ENCODE measurements at places on chromosomes 3 and 15. TPM values are rescaled to one million over a fixed set of nuclear protein-coding genes. Genes with fewer than 3 reads are reported as not detected.

Gene ZBTB20
- 5.1 TPM for total RNA-seq

Gene AADACL2
- total RNA-seq, result not detected

Gene SEC61A1
- total RNA-seq, result 320 TPM

Gene STARD9
- 0.70 TPM for total RNA-seq

Gene CNTN4
- 3.3 TPM for total RNA-seq

Gene ANKRD63
- total RNA-seq, result 0.37 TPM

Gene BMF
- total RNA-seq, result 18.7 TPM

Gene RARB
- total RNA-seq, result 0.90 TPM

Gene PTX3
- 1.5 TPM for total RNA-seq

Gene KCNMB3
- 0.02 TPM for total RNA-seq

Gene GOLGA8K
- total RNA-seq, result not detected

Gene SLC22A13
- not detected for total RNA-seq

Gene CYP1A2
- total RNA-seq, result not detected
